ENCODE measurements at places on chromosomes 2 and 18. TPM values are rescaled to one million over a fixed set of nuclear protein-coding genes. Genes with fewer than 3 reads are reported as not detected.

- DNase-seq: peak; percentile 25
Observed at GRCh38 chr18:79399275-79400081, 3.7 kb downstream of the NFATC1 start.

DNA sequence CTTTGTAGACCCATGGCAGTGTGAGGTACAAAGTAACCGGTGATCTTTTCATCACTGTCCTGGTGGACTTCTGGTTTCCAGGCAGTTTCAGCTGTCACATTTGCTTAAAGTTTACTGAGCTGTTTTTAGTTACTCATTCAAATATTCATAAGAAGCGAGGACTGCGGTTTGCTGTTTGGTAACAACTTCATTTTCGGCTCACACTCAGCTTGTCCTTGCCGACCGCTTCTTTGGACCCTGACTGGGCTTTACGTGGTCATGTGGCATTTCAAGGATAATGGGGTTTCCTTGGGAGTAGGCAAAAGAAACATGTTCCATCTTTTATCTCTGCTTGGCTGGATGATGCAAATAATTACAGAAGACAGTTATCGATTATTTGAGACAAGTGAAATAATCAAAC lies 350.7 kb downstream of the PAX3 start:
- DNase-seq: no peak

DNA sequence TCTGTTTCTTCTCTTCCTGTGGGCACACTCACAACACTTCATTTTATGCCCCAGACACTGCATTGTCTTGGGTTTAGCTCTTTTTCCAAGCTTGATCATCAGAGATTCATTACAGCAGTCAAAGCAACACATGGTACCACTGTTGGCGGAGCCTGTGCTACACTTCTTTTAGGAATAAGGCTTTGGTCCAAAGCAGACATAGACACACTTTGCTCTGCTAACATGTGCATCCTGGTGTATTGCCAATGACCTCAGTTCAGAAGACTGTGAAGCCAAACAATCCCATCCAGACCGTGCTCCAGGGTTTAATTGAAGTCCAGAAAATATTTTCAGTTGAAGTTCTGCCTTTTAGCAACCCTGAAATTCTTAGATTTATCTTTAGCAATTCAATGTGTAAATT lies 354.6 kb upstream of the RAB12 start:
- no peak for DNase-seq

Gene RUFY4
- not detected for total RNA-seq

DNA sequence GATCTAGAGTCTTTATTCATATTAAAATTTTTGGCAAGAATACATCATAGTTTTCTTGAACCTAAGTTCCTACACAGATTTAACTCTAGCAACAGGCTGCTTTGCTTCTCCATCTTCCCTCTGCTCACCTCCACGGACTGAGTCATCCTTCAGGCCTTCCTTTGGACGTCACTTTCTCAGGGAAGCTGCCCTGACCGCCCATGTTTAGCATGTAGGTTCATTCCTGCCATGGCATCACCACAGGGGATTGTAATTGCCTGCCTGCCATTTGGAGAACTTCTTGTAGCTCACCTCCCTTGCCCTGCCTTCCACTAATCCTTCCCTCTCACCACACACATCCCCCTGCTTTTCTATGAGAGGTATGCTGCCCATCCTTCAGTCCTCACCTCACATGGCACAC lies 43.9 kb upstream of the B3GNT2 start:
- no peak for DNase-seq

Gene THSD7B
- total RNA-seq: not detected

DNA sequence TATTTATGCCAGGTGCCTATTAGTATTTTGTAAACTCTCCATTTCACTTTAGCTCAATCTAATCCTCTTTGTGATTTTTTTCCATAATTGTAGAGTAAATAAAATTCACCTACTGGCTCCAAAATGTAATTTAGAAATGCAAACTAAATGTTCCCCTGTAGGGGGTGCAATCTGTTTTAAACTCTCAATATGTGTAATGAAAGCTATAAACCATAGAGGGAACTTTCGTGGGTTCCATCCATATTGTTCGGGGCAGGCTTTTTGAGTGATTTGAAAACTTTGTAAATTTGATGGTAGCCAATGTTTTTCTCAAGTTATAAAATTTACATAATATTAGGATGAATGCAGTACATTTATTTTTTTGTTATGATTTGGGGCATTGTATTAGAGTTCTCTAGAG lies 49.4 kb downstream of the TSPYL6 start:
- DNase-seq: peak; percentile 73

Gene FOXI3
- not detected for total RNA-seq

- DNase-seq: peak; percentile 62
Observed at GRCh38 chr2:216006164-216006663, 7.1 kb downstream of the MREG start.

DNA sequence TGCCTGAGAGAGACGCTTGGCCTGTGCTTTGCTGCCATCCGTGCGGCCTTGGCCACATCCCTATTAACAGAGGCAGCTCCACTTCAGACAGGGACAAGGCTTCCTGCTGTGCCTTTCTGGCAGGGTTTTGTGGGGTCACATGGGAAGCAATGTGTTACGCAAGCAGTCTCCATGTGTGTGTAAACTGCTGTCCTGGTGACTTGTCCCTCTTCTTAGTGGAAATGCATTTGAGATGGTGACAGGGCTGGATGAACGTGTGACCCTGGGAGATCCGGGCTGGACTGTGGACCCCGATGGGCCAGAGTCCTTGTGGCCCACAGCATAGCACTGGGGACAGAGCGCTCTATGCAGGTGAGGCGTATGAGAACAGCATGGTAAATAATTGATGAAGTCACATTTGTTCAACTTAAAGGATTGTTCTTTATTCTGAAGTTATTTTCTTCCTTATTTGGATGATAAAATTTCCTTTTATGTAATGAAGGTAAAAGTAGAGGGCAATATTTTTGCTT lies 23.2 kb downstream of the ASB1 start:
- no peak for DNase-seq

GRCh38 chr2:44713170-44713569 lies 228.3 kb upstream of the SIX3 start:
- DNase-seq: no peak

DNA sequence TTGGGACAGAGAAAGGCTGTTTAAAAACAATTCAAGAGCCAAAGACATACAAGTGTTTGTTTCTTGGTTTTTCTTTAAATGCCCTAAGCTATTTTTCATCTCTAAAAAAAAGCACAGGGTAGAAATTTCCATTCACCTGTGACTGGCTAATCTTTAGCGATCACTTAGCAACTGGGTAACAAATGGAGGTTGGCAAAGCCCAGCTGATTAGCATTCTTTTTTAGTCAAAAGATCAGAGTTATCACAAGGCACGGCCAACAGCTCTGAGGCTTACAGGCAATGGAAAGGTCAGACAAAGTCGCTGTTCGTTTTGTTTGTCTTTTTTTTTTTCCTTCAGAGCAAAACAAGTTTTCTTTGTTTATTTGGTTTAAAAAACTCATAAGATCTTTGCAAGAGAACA lies 29.0 kb upstream of the TTR start:
- DNase-seq: no peak

Gene NPPC
- not detected for total RNA-seq

Gene LBH
- 52.0 TPM for total RNA-seq

Gene MGAT4A
- total RNA-seq: 6.2 TPM

Gene ALLC
- not detected for total RNA-seq

Data from dermis microvascular lymphatic vessel endothelial cell (primary cell).